ENCODE measurements at places on chromosomes 1 and 21. TPM values are rescaled to one million over a fixed set of nuclear protein-coding genes. Genes with fewer than 3 reads are reported as not detected.

The FYB2 gene
- total RNA-seq, result not detected

The TTC22 gene
- 8.6 TPM for total RNA-seq

The CENPL gene
- 31.1 TPM for total RNA-seq

The C1orf87 gene
- not detected for total RNA-seq

GRCh38 chr1:168348146-168348709, 67.6 kb downstream of the TBX19 start:
- H3K36me3 ChIP-seq, result no peaks in the 10 kb centered on the region
- peak overlapping the region; percentile 76 for H3K4me3 ChIP-seq
- peaks cover 16% of the 10 kb centered on the region for H3K4me1 ChIP-seq
- no peaks in the 10 kb centered on the region for H3K27me3 ChIP-seq
- DNase-seq, result peak; percentile 23

All from activated naive CD4-positive, alpha-beta T cell treated with anti-CD3 and anti-CD28 coated beads for 36 hours (primary cell).